CD8-positive, alpha-beta T cell (primary cell): ENCODE measurements at places on chromosomes 7 and 10.

GRCh38 chr7:82179311-82179710 lies 264.3 kb downstream of the CACNA2D1 start:
- no peak for DNase-seq

DNA sequence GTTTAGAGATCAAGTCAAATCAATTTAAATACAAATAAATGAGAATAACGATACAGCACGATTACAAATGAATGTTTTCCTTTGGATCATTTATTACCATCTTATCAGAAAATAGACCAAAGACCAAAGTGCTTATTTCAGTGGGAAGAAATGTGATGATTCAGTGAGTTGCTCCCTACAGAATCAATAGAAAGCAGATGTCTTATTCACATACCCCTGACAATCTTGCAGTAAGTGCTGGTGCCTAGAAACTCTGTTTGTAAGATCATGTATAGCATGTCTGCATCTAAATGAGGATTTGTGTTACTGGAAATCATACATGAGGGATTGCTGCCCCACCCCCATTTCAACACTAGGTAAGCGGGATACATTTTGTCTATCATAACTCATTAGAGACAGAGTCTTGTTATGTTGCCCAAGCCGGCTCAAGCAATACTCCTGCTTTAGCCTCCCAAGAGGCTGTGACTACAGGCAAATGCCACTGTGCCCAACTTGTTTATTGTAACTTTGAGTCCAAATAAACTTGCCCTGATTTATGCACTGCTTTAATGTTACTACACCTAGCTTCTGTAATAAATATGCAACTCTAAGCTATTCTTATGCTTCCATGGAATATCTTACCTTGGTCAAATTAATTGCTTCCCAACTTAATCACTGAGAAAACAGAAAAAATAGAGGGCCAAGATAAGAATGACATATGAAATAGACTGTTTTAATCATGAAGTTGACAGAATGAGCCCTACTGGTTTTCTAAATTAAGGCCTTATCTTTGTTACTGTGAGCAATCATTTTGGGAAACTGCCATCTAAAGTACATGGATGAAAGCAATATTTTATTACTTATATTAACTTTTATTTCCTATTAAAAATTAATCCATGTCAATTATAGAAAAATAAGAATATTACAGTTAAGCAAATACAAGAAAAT lies 82.5 kb downstream of the AHR start:
- DNase-seq: no peak

GRCh38 chr10:88316292-88316861 lies 266.7 kb downstream of the RNLS start:
- no peak for DNase-seq

- DNase-seq: no peak
Observed at GRCh38 chr10:118998183-118998582, 31.3 kb upstream of the NANOS1 start.

DNA sequence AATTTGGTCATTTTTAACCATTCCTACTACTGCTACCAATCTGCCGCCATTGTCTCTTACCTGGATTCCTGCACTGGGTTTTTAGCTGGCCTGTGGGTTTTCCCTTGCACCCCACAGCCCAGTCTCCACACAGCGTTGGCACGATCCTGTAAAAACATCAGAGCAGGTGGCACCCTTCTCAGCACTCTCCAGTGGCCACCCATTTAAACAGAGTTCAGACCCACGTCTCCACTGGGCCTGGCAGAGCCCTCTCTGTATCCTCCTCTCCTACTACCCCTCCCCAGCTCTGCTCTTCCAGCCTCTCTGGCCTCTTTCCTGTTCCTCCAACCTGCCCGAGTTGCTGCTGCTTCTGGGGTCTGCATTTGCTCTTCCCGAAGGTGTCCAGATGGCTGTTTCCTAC lies 259.4 kb downstream of the SDK1 start:
- DNase-seq: no peak

GRCh38 chr7:139597028-139597427 lies 73.5 kb downstream of the CLEC2L start:
- DNase-seq: no peak
